ENCODE measurements at places on chromosomes 7 and 10.
A peak's percentile ranks its signal among the peaks of the same experiment; 100 is the strongest.

- H3K4me1 ChIP-seq: no peaks in the 10 kb centered on the region
- no peak overlapping the region for H3K27ac ChIP-seq
- DNase-seq: no peak
- no peaks in the 10 kb centered on the region for H3K36me3 ChIP-seq
- H3K4me3 ChIP-seq: no peak overlapping the region
Observed at GRCh38 chr7:51970961-51971665, 654.5 kb upstream of the COBL start.

GRCh38 chr10:58952747-58953466 is 223.5 kb upstream of the PHYHIPL start:
- H3K36me3 ChIP-seq: no peaks in the 10 kb centered on the region
- peak; percentile 77 for DNase-seq
- H3K4me3 ChIP-seq: no peak overlapping the region
- H3K27ac ChIP-seq: peak overlapping the region; percentile 26

GRCh38 chr10:97355571-97355975 is 21.0 kb upstream of the FRAT2 start:
- H3K4me1 ChIP-seq: peaks cover 16% of the 10 kb centered on the region
- H3K27me3 ChIP-seq: no peaks in the 10 kb centered on the region
- peak; percentile 57 for DNase-seq
- no peak overlapping the region for H3K27ac ChIP-seq

DNA sequence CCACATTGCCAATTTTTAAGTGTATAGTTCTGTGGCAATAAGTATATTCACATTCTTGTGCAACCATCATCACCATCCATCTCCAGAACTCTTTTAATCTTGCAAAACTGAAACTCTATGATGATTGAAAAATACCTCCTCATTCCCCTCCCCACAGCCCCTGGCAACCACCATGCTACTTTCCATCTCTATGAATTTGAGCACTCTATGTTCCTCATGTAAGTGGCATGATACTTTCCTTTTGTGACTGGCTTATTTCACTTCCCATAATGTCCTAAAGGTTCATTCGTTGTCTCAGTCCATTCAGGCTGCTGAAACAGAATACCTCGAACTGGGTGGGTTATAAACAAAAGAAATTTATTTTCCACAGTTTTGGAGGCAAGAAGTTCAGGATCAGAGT is 23.4 kb upstream of the EGR2 start:
- H3K4me3 ChIP-seq: no peak overlapping the region
- no peak for DNase-seq
- H3K27ac ChIP-seq: no peak overlapping the region
- H3K36me3 ChIP-seq: no peaks in the 10 kb centered on the region
- no peaks in the 10 kb centered on the region for H3K4me1 ChIP-seq

DNA sequence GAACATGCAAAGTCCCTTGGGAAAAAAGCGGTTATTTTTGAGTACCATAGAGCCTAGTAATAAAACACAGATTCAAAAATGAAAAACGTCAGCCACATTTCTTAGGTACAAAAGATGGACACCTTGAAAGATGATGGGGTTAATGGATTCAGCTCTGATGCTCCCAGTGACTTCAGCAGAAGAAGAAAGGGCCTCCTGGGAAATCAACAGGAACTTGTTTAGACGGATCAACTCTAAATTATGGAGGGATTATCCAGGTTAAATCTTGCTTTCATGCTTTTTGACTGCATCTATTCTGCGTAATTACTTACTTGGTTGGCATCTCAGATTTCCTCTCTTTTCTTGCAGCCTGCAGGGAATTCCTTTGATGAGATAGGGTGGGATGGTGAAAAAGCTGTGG is 82.5 kb downstream of the TMEM178B start:
- no peaks in the 10 kb centered on the region for H3K27me3 ChIP-seq
- no peaks in the 10 kb centered on the region for H3K4me1 ChIP-seq
- no peak for DNase-seq

- DNase-seq: no peak
- H3K4me3 ChIP-seq: no peak overlapping the region
- H3K27ac ChIP-seq: no peak overlapping the region
- H3K36me3 ChIP-seq: peaks cover 34% of the 10 kb centered on the region
- no peaks in the 10 kb centered on the region for H3K4me1 ChIP-seq
- no peaks in the 10 kb centered on the region for H3K27me3 ChIP-seq
Observed at GRCh38 chr10:103877861-103878260, 22.5 kb upstream of the SH3PXD2A start.

DNA sequence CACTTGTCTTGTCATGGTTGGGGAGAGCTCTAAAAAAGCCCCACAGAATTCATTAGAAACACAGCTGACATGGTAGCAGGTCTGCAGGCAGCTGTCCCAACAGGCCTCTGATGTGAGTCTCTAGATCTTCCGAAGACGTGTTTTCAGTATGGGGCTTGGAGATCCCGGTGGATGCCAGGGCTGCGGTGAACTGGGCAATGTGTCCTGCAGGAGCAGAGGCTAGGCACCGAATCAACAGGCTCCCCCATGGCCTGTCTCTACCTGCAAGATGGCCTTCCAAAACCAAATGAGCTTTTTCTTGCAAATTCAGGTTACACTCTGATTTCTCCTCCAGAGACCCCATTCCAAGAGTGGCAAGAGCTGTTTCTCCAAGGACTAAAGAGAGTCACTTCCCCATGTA is 2.9 kb downstream of the CPXM2 start:
- H3K4me1 ChIP-seq: no peaks in the 10 kb centered on the region
- H3K4me3 ChIP-seq: no peak overlapping the region
- peak overlapping the region; percentile 31 for H3K27ac ChIP-seq
- peaks cover 49% of the 10 kb centered on the region for H3K27me3 ChIP-seq
- H3K36me3 ChIP-seq: no peaks in the 10 kb centered on the region

DNA sequence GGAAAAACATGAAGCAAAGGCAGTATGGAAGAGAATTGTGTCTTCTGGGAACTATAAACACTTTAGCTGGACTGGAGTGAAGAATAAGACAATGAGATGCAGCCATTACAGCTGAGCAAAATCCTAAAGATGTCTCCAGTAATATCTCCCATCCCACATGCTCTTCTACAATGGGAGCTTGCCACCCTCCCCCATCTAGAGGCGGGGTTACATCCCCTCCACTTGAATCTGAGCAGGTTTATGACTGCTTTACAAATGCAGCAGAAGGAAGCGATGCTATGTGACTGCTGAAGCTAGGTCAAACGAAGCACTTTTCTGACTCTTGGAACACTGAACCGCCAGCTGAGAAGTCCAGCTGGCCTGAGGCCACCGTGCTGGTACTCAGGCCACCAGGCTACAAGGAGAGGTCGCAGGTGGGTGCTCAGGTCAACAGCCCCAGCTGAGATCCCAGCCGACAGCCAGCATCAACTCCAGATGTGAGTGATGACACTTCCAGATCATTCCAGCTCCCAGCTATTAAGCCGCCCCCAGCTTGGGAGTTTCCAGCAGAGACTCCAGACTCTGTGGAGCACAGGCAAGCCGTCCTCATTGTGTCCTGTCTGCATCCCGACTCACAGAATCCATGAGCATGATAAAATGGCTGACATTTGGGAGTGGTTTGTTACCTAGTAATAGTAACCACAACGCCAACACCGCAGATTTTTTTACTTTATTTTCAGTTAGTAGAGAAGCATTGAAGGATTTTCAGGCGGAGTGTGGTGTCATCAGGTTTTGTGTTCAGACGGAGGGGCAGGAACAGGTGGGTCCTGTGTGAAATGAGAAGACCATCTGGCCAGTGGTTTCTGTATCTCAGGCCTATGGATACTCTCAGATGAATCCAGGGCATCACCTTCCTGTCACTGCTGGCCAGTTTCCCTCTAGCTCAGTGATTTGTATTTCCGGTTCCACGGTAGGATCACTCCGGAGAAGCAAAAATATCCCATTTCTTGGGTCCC is 89.3 kb downstream of the NPY start:
- H3K36me3 ChIP-seq: no peaks in the 10 kb centered on the region
- DNase-seq: no peak
- H3K4me3 ChIP-seq: no peak overlapping the region
- H3K27ac ChIP-seq: no peak overlapping the region
- H3K4me1 ChIP-seq: no peaks in the 10 kb centered on the region
